H7 (cell line): ENCODE measurements at places on chromosomes 12 and 14. TPM values are rescaled to one million over a fixed set of nuclear protein-coding genes. Genes with fewer than 3 reads are reported as not detected.

- no peak for DNase-seq
Measured at GRCh38 chr14:47919997-47920396, 244.6 kb upstream of the MDGA2 start.

Gene PLCZ1
- total RNA-seq = not detected in 2 replicates

Gene FICD
- total RNA-seq = 4.4 and 5.7 TPM in 2 replicates

DNA sequence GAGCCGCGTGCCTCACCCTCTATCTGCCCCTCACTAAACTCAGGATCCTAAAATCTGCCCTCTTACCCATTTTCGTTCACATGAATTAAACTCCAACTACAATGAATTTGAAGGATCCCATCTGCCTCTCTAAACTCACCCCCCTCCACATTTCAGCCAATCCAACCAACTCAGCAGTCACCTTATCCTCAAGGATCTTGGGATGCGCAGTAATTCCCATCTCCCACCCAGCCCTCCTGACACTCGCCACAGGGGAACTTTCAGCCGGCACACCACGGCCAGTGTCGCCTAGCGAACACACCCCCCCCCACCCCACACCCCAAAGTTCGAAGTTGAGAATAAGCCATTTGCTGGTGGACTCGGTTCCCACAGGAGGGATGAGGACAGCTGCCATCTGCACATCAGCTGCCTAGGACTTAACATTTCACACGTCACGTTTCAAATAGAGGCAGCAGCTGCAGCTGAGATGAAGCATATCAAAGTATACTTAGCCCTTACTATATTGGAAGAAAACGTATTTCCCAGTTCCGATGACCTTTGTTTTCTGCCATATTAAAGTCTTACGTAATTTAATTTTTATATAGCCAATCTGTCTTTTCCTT lies 8.7 kb upstream of the SELPLG start:
- no peak for DNase-seq
